Naive thymus-derived CD8-positive, alpha-beta T cell (primary cell): ENCODE measurements at places on chromosomes 6 and 20.

DNA sequence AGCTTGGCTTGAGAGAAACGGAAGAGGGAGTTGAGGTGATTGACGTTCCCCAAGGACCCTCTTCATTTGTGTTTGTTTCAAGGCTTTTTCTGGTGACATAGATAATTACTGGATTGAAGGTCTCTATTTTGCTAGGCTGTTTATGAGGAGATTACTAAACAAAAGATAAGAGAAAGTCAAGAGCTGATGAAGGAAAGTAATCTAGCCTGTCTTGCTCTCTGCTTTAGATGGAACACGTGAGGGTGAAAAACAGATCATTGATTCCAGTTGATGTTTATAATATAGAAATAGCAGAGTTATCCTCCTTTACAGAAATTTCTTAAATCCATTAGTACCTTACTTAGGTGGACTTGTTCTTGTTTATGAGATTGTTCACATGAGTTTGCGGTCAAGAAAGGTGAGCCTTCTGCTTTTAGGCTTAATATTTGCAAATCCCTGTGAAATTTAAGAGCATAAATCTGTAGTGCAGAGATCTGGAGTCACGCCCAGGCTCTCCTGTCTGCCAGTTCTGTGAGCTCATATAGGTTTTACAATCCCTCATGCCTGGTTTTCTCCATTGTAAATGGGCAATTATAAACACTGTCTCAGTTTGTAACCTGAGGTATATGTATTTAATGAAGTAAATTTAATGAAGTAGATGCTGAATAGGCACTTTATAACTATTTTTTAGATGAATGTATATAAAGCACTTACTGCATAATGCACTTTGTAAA lies 272.8 kb downstream of the NKAIN2 start:
- no peak for DNase-seq

DNA sequence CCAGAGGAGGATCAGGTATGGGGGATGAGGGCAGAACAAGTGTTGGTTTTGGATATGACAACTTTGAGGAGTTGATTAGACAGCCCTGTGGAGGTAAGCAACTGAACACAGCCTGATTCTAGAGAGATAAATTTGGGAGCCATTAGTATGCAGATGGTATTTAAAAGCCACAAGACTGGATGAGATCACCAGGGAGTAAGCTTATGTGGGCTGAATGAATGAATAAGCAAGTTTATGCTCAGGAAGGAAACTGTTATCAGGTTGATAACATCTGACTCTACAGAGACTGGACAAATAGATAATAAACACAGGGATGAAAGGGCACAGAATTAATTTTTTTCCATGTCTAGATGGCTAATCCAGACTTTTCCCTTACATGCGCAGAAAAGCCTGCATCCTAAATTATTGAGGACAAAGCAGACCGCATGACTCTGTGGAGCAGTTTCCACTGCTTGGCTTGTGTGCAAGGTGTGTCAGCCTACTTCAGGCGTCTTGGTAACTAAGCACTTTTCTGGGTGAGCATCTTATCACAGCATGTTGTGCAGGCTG lies 150.6 kb downstream of the GJA10 start:
- DNase-seq: no peak

DNA sequence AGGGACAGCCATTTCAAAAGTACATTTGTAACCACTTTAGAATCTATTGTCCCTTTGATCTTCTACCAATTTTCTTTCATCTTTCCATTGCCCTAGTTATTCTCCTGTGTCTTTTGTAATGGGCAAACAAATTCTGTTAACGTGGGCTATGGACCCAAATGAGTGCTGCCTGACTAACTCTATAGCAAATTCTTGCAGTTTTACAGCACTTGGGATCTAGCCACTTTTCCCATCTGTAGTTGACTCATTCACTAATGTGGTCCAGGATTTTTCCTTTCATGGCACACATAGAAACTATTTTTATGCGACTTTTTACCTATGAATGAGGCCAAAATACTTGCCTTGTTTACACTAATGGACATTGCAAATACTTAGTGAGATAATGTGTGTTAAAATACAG lies 52.0 kb downstream of the GRIK2 start:
- no peak for DNase-seq

- no peak for DNase-seq
Measured at GRCh38 chr20:53905019-53905819, 165.2 kb downstream of the BCAS1 start.

- DNase-seq: no peak
Measured at GRCh38 chr6:133743621-133744020, 145.3 kb upstream of the TCF21 start.
